ENCODE measurements at places on chromosomes 3 and 15.

DNA sequence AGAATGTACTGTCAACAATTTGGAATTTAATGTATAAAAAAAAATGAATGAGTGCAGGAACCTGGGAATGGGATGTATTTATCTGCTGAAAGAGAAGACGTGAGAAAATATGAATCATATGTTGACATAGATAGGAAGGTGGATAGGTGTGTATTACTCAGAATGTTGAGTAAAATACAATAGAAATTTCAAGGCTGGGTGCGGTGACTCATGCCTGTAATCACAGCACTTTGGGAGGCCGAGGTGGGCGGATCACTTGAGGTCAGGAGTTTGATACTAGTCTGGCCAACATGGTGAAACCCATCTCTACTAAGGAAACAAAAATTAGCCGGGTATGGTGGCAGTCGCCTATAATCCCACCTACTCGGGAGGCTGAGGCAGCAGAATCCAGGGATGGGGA is 202.8 kb downstream of the CADM2 start:
- peak; percentile 61 for DNase-seq

DNA sequence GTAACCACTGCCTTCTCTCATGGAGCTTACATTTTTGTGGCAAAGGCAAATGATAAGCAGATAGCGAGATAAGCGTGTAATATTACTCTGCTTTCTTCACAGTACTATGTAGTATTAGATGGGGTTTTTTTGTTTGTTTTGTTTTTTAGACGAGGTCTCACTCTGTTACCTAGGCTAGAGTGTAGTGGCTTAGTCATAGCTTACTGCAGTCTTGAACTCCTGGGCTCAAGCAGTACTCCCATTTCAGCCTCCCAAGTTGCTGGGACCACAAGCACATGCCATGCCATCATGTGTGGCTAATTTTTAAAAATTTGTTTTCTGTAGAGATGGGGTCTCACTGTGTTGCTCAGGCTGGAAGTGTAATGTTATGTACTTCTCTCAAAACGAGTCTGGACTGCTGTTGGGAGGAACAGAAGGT is 22.9 kb downstream of the MBNL1 start:
- DNase-seq = no peak

GRCh38 chr3:169285057-169286033 is 378.2 kb downstream of the MECOM start:
- no peak for DNase-seq

DNA sequence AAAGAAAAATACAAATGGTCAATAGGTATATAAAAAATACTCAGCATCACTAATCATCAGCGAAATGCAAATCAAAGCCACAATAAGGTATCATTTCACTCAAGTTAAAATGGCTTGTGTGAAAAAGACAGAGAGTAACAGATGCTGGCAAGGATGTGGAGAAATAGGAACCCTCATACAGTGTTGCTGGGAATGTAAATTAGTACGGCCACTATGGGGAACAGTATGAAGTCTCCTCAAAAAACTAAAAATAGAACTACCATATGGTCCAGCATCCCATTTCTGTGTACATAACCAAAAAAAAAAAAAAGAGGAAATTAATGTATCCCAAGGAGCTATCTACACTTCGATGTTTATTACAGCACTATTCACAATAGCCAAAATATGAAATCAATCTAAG is 98.1 kb upstream of the TGFBR2 start:
- no peak for DNase-seq

All from RWPE1 (cell line).